ENCODE measurements at places on chromosomes 12 and 14. TPM values are rescaled to one million over a fixed set of nuclear protein-coding genes. Genes with fewer than 3 reads are reported as not detected.

The RAD9B gene
- total RNA-seq: 0.25 TPM

DNA sequence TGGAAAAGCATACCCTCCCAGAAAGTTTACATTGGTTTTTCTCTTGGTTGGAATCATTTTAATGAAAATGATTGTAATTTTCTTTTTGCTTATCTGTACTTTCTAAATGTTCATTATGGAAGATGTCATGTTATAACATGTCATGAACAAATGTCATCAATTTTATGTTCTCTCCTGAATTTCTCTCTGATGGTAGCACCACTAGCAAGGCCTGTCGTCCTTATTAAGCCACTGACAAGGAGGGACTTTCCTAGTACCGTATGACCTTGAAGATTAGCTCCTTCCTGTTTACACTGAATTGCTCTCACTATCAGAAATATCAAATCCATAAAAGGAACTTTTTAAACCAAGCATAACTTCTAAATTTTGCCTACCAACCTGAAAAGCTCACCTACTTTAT lies 99.0 kb downstream of the ESR2 start:
- H3K4me1 ChIP-seq: peaks cover 58% of the 10 kb centered on the region
- no peak for DNase-seq
- no peak overlapping the region for H3K4me3 ChIP-seq
- no peaks in the 10 kb centered on the region for H3K27me3 ChIP-seq
- H3K27ac ChIP-seq: peak overlapping the region; percentile 3
- H3K36me3 ChIP-seq: no peaks in the 10 kb centered on the region

GRCh38 chr12:46808955-46809697 lies 16.7 kb downstream of the SLC38A4 start:
- no peaks in the 10 kb centered on the region for H3K36me3 ChIP-seq
- H3K4me1 ChIP-seq: peaks cover 8% of the 10 kb centered on the region
- H3K27ac ChIP-seq: no peak overlapping the region
- no peaks in the 10 kb centered on the region for H3K27me3 ChIP-seq

GRCh38 chr12:126952096-126953007 lies 1314.6 kb upstream of the TMEM132C start:
- no peaks in the 10 kb centered on the region for H3K27me3 ChIP-seq
- H3K4me1 ChIP-seq: peaks cover 4% of the 10 kb centered on the region
- H3K36me3 ChIP-seq: no peaks in the 10 kb centered on the region
- H3K4me3 ChIP-seq: no peak overlapping the region
- no peak for DNase-seq
- no peak overlapping the region for H3K27ac ChIP-seq

DNA sequence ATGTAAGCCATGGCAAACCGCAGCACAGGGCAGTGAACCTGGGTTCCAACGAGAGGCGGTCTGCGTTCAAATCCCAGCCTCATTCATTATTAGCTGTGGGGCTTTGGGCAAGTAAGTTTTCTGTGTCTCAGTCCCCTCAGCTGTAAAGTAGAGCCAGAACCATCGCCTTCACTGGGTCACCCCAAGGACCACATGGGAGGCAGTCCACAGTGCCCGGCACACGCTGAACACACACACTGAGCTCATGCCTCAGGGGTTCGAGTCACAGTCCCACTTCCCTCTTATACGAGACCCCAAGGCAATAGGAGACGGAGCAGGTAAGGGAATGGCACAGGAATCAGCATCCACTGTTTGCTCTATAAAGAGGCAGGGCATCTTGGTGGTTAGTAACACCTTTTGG lies 19.1 kb downstream of the LRTM2 start:
- H3K27ac ChIP-seq: no peak overlapping the region
- H3K36me3 ChIP-seq: no peaks in the 10 kb centered on the region
- no peak overlapping the region for H3K4me3 ChIP-seq
- no peaks in the 10 kb centered on the region for H3K4me1 ChIP-seq

DNA sequence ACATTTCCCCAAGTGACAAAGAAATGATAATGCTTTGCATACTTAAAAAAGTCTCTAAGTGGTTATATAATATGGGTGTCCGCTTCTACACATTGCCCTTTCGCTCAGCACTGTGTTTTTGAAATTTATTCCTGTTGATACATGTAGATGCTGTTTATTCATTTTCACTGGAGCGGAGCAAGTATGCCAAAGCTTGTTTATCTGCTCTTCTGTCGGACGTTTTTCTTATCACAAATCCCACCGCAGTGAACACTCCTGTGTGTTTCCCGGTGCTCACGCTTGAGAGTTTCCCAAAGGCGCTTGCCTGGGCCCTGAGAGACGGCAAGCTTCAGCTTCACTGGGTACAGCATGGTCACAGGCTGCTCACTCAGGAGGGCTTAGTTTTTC lies 50.2 kb downstream of the TPCN1 start:
- H3K27ac ChIP-seq: peak overlapping the region; percentile 81
- H3K27me3 ChIP-seq: no peaks in the 10 kb centered on the region
- no peak for DNase-seq
- peaks cover 29% of the 10 kb centered on the region for H3K4me1 ChIP-seq

Measured in pancreas (tissue), 10 donors.